Chondrocyte (in vitro differentiated cells): ENCODE measurements at places on chromosomes 3 and 15. TPM values are rescaled to one million over a fixed set of nuclear protein-coding genes. Genes with fewer than 3 reads are reported as not detected.

Gene MEIS2
- total RNA-seq, result 28.3 to 76.9 TPM (median 30.2 TPM) in 3 replicates

Gene ALDH1L1
- 0.51 to 1.9 TPM (median 0.60 TPM) in 3 replicates for total RNA-seq

Gene P3H2
- 18.2 to 72.4 TPM (median 21.9 TPM) in 3 replicates for total RNA-seq

DNA sequence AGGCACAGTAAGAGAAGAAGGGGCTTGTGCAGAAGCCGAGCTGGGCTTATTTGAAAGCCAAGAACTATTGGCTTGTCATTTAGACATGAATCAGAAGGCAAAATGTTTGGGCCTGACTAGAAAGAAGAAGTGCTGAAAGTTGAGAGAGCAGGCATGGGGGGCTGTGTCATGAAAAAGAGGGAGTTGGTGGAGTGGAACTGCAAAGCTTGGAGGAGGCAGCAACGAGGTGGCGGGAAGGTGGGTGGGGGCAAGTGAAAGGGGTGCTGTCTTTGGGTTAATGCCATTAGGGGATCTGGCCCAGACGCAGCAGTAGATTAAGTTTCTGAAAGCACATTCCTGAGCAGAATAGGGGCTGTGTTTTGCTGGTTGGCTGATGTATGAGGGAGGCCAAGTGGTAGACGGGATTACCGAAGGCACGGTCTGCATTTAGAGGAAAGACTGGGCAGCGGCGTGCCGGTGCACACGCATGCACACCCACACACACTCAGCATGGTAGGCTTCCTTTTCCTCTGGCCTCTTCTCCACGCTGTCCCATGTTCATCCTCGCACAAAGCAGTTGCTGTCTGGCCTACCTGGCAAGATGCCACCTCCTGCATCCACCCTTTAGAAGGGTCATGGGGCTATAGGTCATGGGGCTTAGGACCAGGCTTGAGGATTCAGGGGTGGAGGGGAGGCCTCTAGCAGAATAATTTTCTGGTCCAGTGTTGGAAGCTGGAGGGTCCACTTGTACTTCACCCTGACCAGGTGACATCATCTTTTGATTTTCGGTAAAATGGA, 43.0 kb downstream of the BOC start:
- H3K4me1 ChIP-seq, result peaks cover 7% of the 10 kb centered on the region
- DNase-seq, result no peak

GRCh38 chr3:165526367-165526766, 310.9 kb downstream of the BCHE start:
- H3K36me3 ChIP-seq, result no peaks in the 10 kb centered on the region
- H3K4me3 ChIP-seq, result no peak overlapping the region
- H3K27me3 ChIP-seq, result peaks cover 4% of the 10 kb centered on the region
- H3K27ac ChIP-seq, result no peak overlapping the region
- DNase-seq, result no peak

- H3K27ac ChIP-seq, result no peak overlapping the region
- peaks cover 2% of the 10 kb centered on the region for H3K27me3 ChIP-seq
- no peaks in the 10 kb centered on the region for H3K4me1 ChIP-seq
These were observed 148.4 kb downstream of the CNTN4 start for GRCh38 chr3:2246873-2247648.

- H3K4me1 ChIP-seq, result peaks cover 7% of the 10 kb centered on the region
- H3K27ac ChIP-seq, result no peak overlapping the region
- peaks cover 2% of the 10 kb centered on the region for H3K36me3 ChIP-seq
- peaks cover 17% of the 10 kb centered on the region for H3K27me3 ChIP-seq
These were observed 30.6 kb downstream of the CYP19A1 start for GRCh38 chr15:51307811-51308210.

Gene TMEM158
- total RNA-seq, result 5.8 to 34.8 TPM (median 6.9 TPM) in 3 replicates

Gene KCNMB2
- 0.27 TPM in 1 of 3 replicates, not detected in the others for total RNA-seq

DNA sequence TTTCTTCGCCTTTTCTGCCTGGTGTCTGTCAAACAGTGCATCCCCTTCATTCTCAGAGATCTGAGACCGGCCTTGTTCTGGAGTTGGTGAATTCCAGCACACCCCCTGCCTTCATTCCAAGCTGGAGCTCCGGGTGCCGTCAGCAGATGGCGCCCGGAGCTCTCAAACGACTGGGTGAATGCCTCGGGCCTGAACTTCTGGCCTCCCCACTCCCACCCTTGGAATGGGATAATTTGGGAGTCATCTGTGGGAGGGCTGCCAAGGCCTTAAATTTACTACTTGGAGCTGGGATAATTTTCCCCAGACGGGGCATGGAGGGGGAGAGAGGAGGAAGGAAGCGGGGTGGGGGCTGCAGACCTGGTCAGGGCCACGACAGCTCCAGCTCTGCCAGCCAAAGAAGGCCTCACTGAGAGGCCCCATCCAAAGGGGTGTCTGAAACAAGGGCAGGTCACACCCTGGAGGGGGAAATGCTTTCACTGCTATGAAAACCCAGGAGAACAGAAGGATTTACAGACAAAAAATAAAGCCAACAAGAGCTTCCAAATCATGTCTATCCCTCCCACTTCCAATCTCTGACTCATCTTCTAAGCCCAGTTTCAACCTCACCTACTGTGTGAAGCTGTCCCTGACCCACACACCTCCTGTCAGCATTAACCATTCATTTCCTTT, 187.9 kb downstream of the OPA1 start:
- no peak for DNase-seq
- no peak overlapping the region for H3K4me3 ChIP-seq
- H3K27me3 ChIP-seq, result peaks cover 44% of the 10 kb centered on the region

DNA sequence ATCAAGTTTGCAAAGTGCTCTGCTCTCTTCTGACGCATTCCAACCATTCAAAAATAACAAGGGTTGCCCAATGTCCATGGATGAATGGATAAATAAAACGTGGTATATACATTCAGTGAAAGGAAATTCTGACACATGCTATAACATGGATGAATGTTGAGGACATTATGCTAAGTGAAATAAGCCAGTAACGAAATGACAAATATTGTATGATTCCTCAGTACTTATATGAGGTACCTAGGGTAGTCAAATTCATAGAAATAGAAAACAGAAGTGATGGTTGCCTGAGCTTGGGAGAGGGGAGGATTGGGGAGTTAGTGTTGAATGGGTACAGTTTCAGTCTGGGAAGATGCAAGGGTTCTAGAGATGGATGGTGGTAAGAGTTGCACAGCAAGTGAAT, 33.9 kb downstream of the SH3BP5 start:
- peak overlapping the region; percentile 1 for H3K27ac ChIP-seq
- DNase-seq, result no peak
- H3K4me3 ChIP-seq, result no peak overlapping the region

GRCh38 chr3:131630807-131631206, 128.0 kb upstream of the MRPL3 start:
- DNase-seq, result no peak
- peaks cover 2% of the 10 kb centered on the region for H3K27me3 ChIP-seq
- H3K4me3 ChIP-seq, result no peak overlapping the region
- H3K4me1 ChIP-seq, result no peaks in the 10 kb centered on the region

DNA sequence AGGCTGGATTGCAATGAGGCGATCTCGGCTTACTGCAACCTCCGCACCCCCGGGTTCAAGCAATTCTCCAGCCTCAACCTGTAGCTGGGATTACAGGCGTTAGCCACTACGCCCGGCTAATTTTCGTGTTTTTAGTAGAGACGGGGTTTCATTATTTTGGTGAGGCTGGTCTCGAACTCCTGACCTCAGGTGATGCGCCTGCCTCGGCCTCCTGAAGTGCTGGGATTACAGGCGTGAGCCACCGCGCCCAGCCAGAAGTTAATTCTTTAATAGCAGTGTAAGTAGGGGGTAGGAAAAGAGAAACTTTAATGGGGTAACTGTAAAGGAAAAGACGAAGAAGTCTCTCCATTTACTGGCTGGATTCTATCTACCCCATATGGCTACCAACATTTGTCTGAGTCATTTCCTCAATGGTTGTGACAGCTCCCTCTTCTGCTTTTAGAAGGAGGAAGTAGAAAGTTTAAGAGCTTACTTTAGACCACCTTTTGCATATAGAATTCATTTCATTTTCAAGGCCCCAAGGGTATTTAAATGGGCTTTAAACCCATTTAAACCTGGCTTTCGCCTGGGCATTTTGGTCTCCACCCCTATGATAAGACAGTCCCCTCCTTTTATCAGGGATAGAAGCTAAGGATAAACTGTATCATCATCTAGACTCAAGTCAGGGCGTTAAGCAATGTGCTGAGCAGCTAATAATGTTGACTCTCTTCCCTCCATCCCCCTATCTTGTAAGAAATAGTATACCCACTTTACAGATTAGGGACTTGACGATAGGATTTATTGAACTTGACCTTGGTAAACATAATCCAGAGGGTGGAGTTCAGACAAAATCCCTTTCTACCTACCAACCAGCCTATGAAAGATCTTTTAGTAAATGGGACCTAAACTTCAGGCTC, 1.1 kb upstream of the CDV3 start:
- peak overlapping the region; percentile 60 for H3K4me3 ChIP-seq
- no peak for DNase-seq
- peaks cover 78% of the 10 kb centered on the region for H3K4me1 ChIP-seq
- H3K27ac ChIP-seq, result peak overlapping the region; percentile 93
- no peaks in the 10 kb centered on the region for H3K27me3 ChIP-seq
- H3K36me3 ChIP-seq, result peaks cover 15% of the 10 kb centered on the region

DNA sequence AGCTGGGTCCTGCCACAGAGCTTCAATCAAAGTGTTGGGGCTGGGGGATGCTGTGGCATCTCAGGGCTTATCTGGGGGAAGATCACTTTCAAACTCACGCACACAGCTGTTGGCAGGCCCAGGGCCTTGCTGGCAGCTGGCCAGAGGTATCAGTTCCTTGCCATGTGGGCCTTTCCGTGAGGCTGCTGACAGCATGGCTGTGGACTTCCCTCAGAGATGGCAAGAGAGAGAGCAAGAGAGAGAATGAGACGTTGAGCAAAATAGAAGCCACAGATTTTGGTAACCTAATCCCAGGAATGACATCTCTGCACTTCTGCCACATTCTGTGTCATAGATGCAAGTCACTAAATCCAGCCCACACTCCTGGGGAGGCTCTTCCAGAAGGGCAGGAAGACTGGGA, 91.0 kb downstream of the TPRG1 start:
- DNase-seq, result no peak
- H3K36me3 ChIP-seq, result no peaks in the 10 kb centered on the region
- no peak overlapping the region for H3K27ac ChIP-seq
- H3K4me1 ChIP-seq, result peaks cover 12% of the 10 kb centered on the region

GRCh38 chr3:85171976-85172375, 213.2 kb downstream of the CADM2 start:
- peaks cover 4% of the 10 kb centered on the region for H3K27me3 ChIP-seq
- no peaks in the 10 kb centered on the region for H3K4me1 ChIP-seq
- DNase-seq, result no peak
- H3K27ac ChIP-seq, result no peak overlapping the region
- H3K36me3 ChIP-seq, result no peaks in the 10 kb centered on the region
- no peak overlapping the region for H3K4me3 ChIP-seq

GRCh38 chr15:66644869-66645268, 57.2 kb upstream of the SMAD6 start:
- H3K36me3 ChIP-seq, result no peaks in the 10 kb centered on the region
- no peak for DNase-seq
- peak overlapping the region; percentile 88 for H3K27ac ChIP-seq
- no peak overlapping the region for H3K4me3 ChIP-seq
- no peaks in the 10 kb centered on the region for H3K27me3 ChIP-seq

Gene ELL3
- total RNA-seq, result 3.3 to 8.6 TPM (median 3.6 TPM) in 3 replicates

Gene MYZAP
- 0.17 to 1.9 TPM in 2 of 3 replicates, not detected in the other for total RNA-seq

Gene CNTN4
- 0.38 to 6.0 TPM (median 0.52 TPM) in 3 replicates for total RNA-seq

DNA sequence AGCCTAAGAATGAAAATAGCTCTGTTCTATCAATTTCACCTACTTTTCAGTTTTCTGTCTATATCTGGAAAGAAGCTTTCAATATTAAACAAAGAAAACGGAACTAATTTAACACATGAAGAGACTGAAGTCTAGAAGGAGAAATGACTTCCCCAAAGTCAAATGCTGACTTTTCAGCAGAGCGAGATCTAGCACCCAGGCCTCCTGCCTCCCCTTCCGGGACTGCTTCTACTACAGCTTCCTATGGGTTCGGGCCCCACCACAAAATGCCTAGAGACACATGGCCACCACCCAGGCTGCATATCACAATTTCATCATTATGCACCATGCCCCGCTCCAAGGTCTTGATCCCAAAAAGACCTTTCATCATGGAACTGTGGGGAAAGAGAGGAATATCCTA, 104.5 kb downstream of the SST start:
- H3K4me1 ChIP-seq, result peaks cover 56% of the 10 kb centered on the region
- no peak for DNase-seq
- no peaks in the 10 kb centered on the region for H3K27me3 ChIP-seq
- H3K27ac ChIP-seq, result no peak overlapping the region
- no peak overlapping the region for H3K4me3 ChIP-seq
- H3K36me3 ChIP-seq, result peaks cover 2% of the 10 kb centered on the region

DNA sequence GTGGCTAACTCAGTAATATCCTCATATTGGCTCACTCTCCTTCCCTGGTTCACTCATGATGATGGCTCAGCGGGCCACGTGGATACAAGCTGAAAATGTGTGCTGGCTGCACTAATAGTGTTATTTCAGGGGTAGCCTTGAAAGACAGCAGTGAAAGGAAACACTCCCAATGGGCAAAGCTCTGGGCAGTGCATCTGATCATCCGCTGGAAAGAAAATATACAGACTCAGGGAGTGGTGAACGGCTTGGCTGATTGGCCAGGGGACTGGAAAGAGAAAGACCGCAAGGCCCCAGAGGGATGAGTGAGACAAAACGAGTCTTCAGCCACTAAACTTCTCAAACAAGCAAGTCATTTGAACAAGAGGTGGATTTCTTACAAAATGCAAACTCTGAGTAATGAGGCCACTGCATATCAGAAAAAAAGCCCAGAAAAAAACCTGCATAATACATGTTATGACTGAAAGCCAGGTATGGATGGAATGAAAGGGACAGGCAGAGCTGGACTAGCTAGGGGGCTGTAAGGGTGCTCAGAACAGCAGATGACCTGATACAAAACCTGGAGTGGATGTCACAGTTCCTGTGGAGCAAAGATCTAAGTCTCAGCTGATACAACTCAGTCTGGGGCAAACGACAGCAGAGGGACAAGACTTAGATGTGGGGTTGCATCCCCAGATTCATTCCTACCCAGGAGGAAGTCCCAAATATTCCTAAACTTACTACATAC, 33.3 kb downstream of the CMTM6 start:
- H3K4me1 ChIP-seq, result peaks cover 23% of the 10 kb centered on the region
- H3K4me3 ChIP-seq, result no peak overlapping the region
- no peak overlapping the region for H3K27ac ChIP-seq
- H3K27me3 ChIP-seq, result no peaks in the 10 kb centered on the region
- DNase-seq, result no peak

- no peaks in the 10 kb centered on the region for H3K4me1 ChIP-seq
- no peak overlapping the region for H3K27ac ChIP-seq
- H3K36me3 ChIP-seq, result no peaks in the 10 kb centered on the region
These were observed 489.2 kb downstream of the FGF12 start for GRCh38 chr3:192237992-192238608.
